ENCODE measurements at places on chromosomes 6 and 20.

- no peak for DNase-seq
These were observed 104.6 kb upstream of the GLP1R start for GRCh38 chr6:38943964-38944363.

GRCh38 chr6:140871911-140872310 is 1260.8 kb upstream of the GJE1 start:
- peak; percentile 20 for DNase-seq

DNA sequence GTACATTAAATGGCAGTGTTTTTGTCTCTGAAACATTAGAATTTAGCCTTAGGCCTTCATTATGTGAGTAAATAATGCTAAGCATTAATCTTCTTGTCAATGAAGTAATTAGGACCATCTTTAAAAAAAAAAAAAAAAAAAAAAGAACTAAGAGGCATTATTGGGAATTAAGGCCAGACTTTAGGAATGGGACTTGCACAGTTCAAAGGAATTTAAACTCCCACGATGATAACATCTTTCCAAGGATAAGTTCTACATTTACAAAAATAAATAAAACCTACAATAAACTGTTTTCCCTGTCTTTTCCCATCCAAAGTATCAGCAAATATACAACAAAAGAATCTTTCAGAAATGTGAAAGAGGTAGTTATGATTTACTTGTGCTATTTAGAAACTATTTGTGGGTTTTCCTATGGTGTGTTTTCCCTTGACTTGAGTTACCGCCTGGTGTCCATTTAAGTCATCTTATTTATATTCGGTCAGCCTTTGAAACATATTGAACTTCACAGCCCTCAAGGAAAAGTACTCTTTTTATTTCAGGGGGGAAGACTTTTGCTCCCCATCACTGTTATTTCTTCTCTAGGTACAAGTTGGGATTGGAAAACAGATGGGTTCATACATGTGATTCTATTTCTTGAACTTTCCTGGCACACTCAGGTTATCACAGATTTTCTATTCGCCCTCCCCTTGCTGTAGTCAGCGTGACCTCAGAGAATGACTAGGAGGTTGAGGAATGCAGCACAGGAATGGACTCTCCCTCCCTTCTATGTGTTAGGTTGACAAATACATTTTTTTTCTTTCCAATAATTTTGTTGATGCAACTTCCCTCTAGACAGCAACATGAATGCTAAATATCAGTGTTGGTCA is 13.6 kb downstream of the STMND1 start:
- DNase-seq: peak; percentile 94

DNA sequence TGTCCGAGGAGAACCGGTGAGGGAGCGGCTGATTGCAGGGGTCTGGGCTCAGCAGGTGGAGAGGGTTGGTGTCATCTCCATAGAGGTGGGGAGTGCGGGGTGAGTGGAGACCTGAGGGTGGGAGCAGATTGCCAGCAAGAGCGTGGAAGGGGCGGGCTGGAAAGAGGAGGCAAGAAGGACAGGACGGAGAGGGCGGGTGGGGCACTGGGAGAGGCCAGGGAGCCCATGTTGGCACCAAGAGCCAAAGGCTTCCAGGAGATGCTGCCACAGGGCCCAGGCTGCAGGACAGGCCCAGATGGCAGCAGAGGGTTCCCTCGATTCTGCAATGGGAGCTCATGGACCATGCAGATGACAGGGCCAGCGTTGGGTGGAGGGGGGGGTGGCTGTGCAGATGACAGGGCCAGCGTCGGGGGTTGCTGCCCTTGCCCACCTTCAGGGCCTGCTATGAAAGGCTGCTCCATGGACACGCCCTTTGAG is 105.4 kb downstream of the TMEM242 start:
- DNase-seq: no peak

DNA sequence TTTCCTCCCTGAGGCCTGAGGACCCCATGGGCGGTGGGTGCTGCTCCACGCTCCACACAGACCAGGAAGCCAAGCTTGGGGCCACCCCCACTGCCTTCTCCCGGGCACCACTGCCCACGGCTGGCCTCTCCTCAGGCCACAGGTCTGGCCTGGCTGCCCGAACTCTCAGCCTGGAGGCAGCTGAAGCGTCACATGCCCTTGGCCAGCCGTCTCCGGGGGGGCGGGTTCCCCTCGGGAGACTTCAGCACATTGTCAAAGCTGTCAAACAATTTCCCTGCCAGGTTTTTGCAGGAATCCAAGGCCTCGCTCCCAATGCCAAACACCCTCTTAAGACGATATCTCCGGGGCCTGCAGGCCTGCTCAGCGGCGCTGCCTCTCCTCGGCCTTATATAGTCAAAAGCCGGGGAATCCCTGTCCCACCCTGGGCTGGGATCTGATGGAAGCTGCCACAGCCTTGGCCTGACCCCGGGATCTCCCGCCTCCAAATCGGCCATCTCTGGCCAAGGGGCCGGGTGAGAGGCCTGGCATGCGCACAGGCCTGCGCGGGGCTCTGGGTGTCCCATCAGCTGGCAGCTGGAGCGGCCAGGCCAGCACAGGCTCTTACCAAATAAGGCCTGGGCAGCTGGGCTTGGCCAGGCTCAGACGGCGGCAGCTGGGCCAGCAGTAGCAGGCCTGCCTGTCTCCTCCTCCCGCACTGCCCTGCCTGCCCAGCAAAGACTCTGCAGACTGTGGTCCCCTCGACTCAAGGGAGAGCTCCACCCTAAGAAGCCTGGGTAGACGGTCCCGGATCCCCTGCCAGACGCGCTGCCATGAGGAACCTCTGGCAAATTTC is 49.7 kb downstream of the RBM38 start:
- DNase-seq: peak; percentile 54

GRCh38 chr20:46129955-46130481 is 11.9 kb downstream of the CD40 start:
- no peak for DNase-seq

Measured in fibroblast of pulmonary artery (primary cell).